ENCODE measurements at places on chromosomes 11 and 22.

GRCh38 chr11:45919806-45920530 lies 2.3 kb upstream of the PEX16 start:
- no peak for DNase-seq

DNA sequence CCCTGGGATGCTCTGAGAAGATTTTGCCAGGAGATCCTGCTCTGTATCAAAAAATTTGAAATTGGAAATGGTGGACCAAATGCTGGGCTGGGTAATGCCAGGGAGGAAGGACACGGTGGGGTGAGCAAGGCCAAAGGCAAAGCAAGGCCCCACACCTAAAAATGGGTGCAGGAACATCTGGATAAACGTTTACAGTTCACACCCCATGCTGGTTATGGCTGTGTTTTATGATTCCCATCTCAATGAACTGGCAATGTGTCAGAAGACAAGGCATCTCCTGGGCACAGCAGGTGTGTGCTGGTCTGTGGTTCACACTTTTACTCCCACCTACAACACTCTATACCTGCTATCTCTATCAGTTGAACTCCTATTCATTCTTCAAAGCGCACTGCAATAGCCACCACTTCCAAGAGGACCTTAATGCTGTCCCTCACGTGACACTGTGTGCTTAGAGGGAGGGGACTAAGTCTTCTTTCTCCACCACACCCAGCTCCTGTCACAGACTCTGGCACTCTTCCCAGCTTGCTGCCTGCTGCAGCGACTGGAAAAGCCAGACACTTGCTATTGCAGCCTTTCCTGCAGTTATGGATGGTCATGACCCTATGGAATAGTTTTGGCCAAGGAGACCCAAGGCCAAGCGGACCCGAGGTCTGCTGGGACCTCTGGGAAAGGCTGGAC lies 277.5 kb downstream of the CTTN start:
- DNase-seq = no peak

- no peak for DNase-seq
These were observed 56.3 kb downstream of the LRRC74B start for GRCh38 chr22:21101877-21102638.

DNA sequence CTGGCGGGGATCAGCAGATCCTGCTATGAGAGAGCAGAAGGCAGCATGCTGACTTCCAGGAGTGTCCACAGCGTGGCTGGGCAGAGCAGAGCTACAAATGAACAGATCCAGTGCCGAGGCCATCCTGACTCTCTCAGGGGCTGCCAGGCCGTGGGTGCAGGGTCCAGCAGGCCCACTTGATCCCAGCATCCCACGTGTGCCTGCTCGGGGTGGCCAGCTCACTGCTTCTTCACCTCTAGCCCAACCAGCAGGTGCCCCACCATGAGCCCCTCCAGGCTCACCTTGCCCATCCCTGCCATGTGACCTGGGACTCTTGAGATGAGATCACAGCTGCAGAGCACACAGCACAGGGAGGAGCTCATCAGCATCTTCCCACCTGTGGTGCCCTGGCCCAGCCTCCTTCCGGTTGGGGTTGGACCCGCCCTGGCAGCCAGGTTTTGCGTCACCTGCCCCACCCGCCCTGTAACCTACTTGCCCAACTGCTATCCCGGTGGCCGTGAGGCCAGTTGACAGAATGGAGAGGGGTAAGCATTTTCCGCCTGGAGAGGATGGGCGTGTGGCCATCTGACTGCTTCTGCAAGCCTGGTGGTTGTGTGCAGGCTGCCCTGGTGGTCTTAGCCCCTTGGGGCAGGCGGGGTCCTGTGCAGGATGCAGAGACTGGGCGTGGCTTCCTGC lies 11.0 kb downstream of the TANGO2 start:
- DNase-seq = no peak

DNA sequence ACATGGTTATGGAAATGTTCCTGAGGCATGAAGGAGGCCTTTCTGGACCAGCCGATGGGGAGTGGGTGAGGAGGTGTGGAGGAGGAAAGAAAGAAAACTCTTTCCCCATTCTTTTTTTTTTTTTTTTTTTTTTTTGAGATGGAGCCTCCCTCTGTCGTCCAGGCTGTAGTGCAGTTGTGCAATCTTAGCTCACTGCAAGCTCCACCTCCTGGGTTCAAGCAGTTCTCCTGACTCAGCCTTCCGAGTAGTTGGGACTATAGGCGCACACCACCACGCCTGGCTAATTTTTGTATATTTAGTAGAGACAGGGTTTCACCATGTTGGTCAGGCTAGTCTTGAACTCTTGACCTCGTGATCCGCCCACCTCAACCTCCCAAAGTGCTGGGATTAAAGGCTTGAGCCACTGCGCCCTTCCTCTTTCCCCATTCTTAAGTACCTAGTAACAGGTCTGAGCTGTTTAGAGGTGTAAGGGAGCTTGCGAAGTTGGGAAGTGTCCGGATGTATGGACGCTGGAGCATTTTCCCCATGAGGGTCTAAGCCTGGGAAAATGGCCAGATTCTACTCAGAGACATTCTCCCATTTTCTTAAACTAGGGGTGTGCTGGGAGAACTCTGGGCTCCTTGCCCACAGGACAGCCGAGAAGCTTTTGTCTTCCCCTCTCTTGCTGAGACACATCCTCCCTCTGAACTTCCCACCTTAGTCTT lies 135.8 kb downstream of the TEAD1 start:
- no peak for DNase-seq

GRCh38 chr22:47445716-47446290 lies 683.4 kb downstream of the TBC1D22A start:
- DNase-seq = no peak

DNA sequence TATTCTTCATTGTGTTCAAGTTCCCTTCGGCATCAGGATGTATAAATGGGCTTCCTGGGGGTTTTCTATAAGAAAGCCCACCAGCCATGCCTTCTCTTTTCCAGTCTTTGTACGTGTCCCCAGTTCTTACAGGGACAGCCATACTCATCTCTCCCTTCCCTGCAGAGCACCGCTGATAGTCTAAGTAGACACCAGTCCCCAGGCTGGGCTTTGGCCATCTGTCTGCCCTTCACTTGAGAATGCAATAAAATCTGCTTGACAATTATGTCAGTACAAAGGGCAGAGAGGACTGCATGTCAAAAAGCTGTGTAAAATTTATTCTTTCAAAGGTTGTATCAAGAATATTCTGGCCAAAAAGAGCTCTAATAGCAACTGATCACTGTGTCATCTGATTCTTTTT lies 27.3 kb downstream of the NTM start:
- DNase-seq = no peak

- no peak for DNase-seq
These were observed 384.4 kb downstream of the MIAT start for GRCh38 chr22:27041745-27042310.

GRCh38 chr22:17717708-17718107 lies 56.6 kb downstream of the BID start:
- DNase-seq = no peak

- no peak for DNase-seq
These were observed 44.7 kb downstream of the TMEM123 start for GRCh38 chr11:102407901-102408300.

DNA sequence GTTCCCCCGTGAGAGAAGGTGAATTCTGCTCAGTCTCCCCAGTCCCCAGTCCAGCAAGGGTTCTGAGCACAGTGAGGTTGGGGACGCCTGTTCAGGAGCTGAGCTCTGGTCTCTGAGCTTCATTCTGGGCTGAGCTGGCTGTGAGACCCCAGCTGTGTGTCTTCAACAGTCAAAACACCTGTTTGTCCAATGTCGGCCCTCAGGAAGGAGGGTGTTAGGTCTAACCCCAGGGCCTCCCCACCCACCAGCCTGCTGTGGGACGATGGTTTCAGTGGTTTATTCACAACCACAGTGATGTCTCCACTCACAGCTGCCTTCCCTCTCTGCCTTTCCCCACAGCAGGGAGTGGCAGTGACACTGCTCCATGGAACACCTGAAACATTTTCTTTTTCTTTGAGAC lies 1282.9 kb downstream of the TBC1D22A start:
- no peak for DNase-seq

- DNase-seq = no peak
These were observed 26.2 kb downstream of the GAB2 start for GRCh38 chr11:78391424-78391823.

Data from fibroblast of skin of left quadriceps (primary cell).